Right lobe of liver (tissue), 6 donors: ENCODE measurements at places on chromosomes 3 and 15. TPM values are rescaled to one million over a fixed set of nuclear protein-coding genes. Genes with fewer than 3 reads are reported as not detected.

The CD86 gene
- 6.7 TPM for total RNA-seq

The NAALADL2 gene
- total RNA-seq: 3.4 TPM

The GJD2 gene
- not detected for total RNA-seq

The ZPLD1 gene
- total RNA-seq: 0.12 TPM

The ZNF660 gene
- total RNA-seq: 0.06 TPM

The ATP13A5 gene
- total RNA-seq: not detected

The LMLN gene
- 2.0 TPM for total RNA-seq

The TPRG1 gene
- total RNA-seq: 8.0 TPM

The SHF gene
- 13.3 TPM for total RNA-seq

The PLOD2 gene
- 82.8 TPM for total RNA-seq

The SEC22C gene
- 14.7 TPM for total RNA-seq

The SLMAP gene
- total RNA-seq: 24.8 TPM

The SCN11A gene
- total RNA-seq: not detected

The FLNB gene
- total RNA-seq: 109 TPM

The NBEAL2 gene
- 11.1 TPM for total RNA-seq

DNA sequence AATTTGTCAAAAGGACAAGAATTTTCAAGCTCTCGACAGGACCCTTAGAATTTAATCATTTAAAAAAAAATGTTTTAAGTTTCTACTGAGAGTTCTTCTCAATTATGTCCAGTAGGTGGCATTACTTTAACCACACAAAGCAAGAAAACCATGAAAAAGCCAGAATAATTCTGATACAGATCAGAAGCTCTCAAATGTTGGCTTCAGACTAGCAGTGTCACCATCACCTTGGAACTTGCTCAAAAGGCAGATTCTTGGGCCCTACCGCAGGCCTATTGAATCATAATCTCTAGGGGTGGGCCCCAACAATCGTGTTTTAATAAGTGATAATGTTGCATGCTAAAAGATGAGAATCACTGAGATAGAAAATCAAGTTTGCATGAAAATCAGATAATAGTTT, 99.5 kb upstream of the KCNMB2 start:
- DNase-seq: no peak

DNA sequence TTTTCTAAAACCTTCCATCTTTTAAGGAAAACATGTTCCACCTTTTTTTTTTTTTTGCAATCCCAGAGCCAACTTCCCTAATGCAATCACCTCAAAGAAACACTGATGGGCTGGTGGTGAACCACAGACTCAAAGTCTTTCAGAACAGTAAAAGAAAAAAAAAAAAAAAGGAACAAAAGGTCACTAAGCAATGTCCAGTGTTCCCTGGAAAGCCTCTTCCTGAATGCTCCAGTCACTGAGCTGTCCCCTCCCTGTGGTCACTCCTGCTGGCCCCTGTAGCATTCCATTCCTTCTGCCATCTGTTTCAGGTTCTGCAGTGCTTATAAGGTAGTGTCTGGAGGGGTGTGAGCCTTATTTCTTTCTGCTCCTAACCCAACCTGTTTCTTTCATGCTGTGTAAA, 53.3 kb downstream of the AAGAB start:
- DNase-seq: no peak

- no peak for DNase-seq
Measured at GRCh38 chr3:39372833-39373232, 10.3 kb upstream of the SLC25A38 start.

GRCh38 chr3:71681224-71681668, 44.0 kb downstream of the EIF4E3 start:
- DNase-seq: peak; percentile 30

- peak; percentile 43 for DNase-seq
Measured at GRCh38 chr3:46671541-46672348, 21.7 kb downstream of the ALS2CL start.

GRCh38 chr3:14222900-14223594, 44.4 kb downstream of the LSM3 start:
- no peak for DNase-seq

GRCh38 chr3:19881036-19881435, 53.0 kb downstream of the EFHB start:
- DNase-seq: no peak

GRCh38 chr3:122984007-122984406, 43.6 kb downstream of the SEMA5B start:
- DNase-seq: no peak

- DNase-seq: no peak
Measured at GRCh38 chr3:16433701-16434151, 79.8 kb downstream of the RFTN1 start.

DNA sequence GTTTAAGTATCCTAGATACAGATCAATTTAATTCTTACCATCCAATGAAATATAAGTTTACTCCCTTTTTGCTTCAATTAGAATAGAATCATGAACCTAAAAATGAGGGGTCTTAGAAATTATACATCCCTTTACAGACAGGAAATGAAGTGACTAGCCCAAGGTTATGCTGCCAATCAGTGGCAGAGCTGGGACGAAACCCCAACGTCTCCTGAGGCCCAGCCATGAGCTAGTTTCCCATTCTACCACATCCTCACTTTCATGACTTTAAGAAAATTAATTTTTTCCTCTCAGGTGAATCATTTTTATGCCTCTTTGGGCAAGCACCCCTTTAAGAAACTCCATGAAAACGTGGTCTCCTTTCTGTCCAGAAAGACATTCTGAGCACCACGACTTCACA, 11.2 kb downstream of the LRIG1 start:
- no peak for DNase-seq

DNA sequence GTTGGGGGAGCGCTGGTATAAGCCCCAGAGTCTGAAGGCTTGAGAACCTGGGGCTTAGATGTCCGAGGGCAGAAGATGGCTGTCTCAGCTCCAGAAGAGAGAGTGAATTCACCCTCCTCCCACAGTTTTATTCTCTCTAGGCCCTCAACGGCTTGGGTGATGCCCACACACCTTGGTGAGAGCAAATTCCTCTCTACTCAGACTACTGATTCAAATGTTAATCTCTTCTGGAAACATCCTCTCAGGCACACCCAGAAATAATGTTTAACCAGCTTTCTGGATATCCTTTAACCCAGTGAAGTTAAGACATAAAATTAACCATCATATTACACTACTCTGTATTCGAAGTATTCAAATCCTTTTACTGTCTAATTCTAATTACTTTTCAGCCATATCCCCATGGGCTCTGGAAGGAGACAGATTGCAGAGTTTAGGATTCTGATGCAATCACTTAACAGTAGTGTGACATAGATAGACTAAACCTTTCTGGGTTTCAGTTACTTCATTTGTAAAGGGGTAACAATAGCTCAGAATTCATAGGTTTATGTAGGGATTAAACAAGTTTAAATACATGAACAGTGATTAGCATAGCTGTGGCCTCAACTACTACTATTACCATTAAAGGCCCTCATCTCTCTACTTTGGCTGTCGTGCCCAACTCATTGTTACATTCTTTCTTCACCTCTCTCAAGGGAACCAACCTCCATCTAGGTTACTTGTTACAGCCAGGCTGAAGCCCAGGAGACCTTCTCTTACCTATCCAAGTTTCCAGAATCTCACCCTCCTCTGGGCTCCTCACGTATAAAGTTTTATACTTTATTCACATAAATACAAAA, 25.7 kb upstream of the ANO10 start:
- no peak for DNase-seq

GRCh38 chr3:111739311-111739911, 119.7 kb upstream of the PHLDB2 start:
- DNase-seq: peak; percentile 65

GRCh38 chr3:94593526-94594150, 530.8 kb downstream of the NSUN3 start:
- no peak for DNase-seq

DNA sequence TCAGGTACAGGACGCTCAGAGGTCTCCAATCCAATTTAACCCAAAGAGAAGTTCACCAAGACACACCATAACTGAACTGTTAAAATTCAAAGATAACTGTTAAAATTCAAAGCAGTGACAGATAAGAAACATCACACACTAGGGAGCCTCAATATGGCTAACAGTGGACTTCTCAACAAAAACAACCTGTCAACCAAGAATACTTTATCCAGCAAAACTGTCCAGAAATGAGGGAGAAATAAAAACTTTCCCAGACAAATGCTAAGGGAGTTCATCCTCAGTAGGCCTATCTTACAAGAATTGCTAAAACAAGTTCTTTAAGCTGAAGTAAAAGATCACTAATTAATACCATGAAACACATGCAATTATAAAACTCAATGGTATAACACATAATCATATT, 36.3 kb upstream of the MYLK start:
- DNase-seq: no peak

DNA sequence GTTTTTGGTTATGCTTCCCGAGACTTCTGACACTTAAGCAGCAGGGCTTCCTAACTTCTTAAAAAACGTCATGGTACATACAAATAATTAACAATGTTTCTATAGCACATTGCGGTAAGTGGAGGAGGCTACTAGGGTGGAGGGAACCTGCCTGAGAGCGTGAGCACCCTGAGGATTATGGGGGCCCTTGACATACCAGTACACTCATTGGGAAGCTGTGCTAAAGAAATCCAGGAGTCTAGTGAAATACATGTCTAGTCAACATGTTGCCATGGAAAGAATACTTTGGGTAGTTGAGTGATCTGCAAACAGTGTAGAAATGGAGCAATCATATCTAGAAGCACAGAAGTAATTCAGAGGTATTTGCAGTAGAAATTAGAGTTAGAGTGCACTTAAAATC, 39.2 kb upstream of the MAPKBP1 start:
- no peak for DNase-seq

- no peak for DNase-seq
Measured at GRCh38 chr3:178072391-178073305, 463.6 kb upstream of the KCNMB2 start.

GRCh38 chr15:57321973-57322601, 54.2 kb upstream of the CGNL1 start:
- DNase-seq: peak; percentile 16

- DNase-seq: no peak
Measured at GRCh38 chr3:147361454-147362420, 44.6 kb downstream of the ZIC4 start.

- peak; percentile 76 for DNase-seq
Measured at GRCh38 chr15:39580485-39581241, at the start of gene THBS1. TSS of gene THBS1 (plus strand) at chr15:39581079. CDS start at chr15:39581858, 779 bp downstream.

GRCh38 chr3:168165390-168166269, 69.9 kb upstream of the GOLIM4 start:
- DNase-seq: peak; percentile 61

- DNase-seq: no peak
Measured at GRCh38 chr3:56672-57071, 139.9 kb upstream of the CHL1 start.

DNA sequence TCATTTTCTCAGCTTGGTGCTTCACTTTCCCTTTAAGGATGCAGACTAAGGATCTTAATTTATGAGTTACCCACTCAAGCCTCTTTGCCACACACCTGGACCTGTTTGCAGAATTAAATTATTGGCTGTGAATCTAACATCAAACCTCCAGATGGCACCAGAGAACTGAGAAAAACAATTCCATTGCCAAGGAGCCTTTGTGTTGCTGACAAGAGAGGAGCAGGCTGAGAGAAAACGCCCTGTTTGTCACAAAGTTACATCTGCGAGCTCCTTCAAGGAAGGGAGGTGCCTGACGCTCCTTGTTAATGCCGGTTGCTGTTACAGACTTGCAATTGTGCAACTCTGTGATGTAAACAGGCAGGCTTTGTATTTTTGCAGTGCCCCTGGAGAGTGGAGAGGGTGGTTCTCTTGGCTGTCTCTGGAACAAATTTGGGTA, 36.3 kb upstream of the TMC3 start:
- DNase-seq: no peak

- DNase-seq: no peak
Measured at GRCh38 chr3:186534113-186534669, 10.0 kb downstream of the CRYGS start.

DNA sequence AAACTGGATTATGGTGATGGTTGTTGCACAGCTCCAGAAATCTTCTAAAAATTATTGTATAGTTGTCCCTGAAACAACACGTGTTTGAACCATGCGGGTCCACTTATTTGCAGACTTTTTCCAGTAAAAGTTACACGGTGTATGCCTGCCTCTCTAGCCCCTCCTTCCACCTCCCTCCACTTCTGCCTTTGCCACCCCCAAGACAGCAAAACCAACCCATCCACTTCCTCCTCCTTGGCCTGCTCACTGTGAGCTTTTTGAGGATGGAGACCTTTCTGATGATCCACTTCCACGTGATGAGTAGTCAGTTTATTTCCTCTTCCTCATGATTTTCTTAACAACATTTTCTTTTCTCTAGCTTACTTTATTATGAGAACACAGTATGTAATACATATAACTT, 5.4 kb downstream of the CYFIP1 start:
- no peak for DNase-seq

GRCh38 chr15:41780266-41780665, 6.0 kb downstream of the MAPKBP1 start:
- no peak for DNase-seq

DNA sequence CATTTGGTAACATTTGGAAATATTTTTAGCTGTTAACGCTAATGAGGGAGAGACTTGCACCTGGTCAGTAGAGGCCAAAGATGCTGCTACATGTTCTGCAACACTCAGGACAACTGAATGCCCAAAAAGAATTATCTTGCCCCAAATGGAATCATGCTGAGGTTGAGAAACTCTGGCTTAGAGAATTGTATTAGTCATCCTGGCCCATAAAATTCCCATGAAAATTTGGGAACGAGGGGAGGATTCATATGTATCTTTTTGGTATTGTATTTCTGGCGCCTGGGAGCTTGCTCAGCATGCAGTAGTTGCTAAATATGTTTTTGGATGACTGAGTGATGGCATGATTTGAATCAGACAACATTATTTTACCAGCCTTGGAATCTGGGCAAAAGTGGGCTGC, 59.9 kb downstream of the CHL1 start:
- DNase-seq: no peak

DNA sequence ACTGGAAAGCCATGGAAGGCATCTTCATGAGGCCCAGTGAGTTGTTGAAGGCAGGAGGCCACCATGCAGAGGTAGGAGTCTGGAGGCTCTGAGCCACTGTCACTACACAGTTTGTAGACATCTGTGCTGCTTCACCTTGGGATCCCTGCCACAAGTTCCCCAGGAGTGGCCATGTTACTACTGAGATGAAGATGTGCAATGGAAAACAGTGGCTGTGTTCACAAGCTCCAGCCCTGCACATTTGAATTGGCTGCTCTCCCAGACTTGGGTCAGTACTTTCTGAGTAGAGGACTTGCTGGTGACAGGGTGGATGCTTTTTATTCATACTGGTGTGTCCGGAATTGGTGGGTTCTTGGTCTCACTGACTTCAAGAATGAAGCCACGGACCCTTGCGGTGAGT, 86.9 kb upstream of the C15orf39 start:
- no peak for DNase-seq

- no peak for DNase-seq
Measured at GRCh38 chr3:169295126-169295525, 368.4 kb downstream of the MECOM start.

- no peak for DNase-seq
Measured at GRCh38 chr3:11477407-11477911, 166.3 kb downstream of the VGLL4 start.

- DNase-seq: no peak
Measured at GRCh38 chr3:185649414-185649813, 63.3 kb downstream of the SENP2 start.

DNA sequence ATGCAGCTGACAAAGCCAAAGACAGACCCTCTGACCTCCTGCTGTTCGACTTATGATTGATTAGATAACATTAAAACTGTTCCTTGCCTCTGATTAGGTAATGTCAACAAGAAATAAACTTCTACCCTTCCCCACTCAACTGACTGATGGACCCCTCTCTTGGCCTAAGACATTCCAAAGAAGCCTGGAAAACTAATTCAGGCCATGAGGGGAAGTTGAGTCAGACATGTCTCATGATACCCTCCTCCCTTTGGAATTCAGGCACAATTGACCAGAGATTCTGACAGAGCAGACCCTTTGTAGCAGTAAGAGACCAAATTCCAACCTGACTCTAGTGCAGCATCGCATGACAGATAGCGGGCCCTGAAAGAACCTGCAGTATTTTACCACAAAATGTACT, 354.5 kb downstream of the OCA2 start:
- DNase-seq: no peak
